NCI-H510A (cell line): ENCODE measurements at places on chromosomes 16 and 17.

DNA sequence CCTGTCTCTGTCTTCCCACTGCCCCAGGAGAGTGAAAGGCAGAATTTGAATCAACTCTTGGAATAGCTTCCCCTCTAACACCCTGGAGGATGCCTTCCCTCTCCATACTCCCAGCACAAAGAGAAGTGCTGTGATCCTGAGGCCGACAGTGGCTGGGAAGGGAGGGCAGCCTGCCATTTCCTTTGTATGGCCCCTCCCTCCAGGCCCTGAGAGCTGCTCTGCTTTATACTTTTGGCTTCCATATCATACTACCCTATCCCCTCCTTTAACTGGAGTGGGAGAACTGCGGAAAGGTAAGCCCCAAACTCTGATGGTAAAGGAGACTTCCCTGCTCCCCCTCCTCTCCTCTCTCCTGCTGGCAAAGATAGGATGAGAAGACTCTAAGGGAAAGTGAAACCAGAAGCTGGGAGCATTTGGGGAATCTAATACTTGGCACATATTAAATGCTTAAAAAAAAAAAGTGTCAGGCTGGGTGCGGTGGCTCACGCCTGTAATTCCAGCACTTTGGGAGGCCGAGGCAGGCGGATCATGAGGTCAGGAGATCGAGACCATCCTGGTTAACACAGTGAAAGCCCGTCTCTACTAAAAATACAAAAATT, 4.1 kb upstream of the MED24 start:
- DNase-seq, result no peak

- DNase-seq, result no peak
Observed at GRCh38 chr16:70495425-70496182, 27.8 kb downstream of the COG4 start.

GRCh38 chr17:80474231-80474960, 2.0 kb downstream of the NPTX1 start:
- DNase-seq, result peak; percentile 32

DNA sequence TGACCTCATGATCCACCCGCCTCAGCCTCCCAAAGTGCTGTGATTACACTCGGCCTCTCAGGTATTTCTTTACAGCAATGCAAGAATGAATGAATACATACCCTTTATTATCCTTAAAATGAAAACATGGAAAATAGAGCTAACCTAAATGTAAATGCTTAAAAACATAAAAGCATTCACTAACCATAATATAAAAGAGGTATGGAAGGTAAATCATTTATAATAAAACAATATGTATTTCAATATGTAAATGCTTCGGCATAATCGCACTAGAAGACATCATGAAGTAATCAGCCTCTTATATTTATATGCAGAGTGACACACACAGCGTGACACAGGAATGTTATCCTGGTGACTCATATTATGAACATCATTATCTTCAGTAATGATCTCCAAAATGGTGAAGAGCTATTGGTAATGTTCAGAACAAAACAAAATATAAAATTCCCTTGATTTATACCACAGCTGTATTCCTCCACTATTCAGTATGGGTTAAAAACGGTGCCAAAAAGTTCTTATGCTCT, 53.9 kb downstream of the AIPL1 start:
- DNase-seq, result no peak

- DNase-seq, result no peak
Observed at GRCh38 chr17:78358538-78359320, 1.1 kb downstream of the SOCS3 start.

DNA sequence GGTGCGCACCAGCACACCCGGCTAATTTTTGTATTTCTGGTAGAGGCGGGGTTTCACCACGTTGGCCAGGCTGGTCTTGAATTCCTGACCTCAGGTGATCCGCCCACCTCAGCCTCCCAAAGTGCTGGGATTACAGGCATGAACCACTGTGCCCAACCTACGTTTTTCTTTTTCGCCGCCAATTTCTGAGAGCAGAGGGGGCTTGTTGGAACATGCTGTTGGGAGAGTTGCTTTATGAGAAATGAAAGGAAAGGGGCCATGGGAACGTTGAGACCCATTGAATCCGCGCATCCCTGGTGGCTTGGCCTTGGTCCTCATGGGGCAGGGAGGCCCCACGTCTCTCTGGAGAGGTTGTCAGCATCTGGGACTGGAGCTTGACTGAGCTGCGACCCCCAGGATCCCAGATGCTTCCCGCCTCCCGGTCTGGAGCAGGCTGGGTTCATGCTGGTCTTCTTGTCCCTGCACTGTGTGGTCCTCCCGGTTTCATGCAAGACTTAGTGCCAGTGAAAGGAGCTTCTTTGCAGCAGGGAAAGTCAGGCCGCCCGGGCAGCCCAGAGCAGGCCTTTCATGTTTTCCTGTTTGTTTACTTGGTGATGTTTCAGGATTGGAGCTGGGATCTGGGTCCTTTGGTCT, 22.8 kb downstream of the CRISPLD2 start:
- peak; percentile 59 for DNase-seq

- DNase-seq, result no peak
Observed at GRCh38 chr17:19713901-19714361, 2.5 kb downstream of the SLC47A2 start.

- no peak for DNase-seq
Observed at GRCh38 chr17:78140169-78141051, 5.8 kb upstream of the C17orf99 start.

- DNase-seq, result no peak
Observed at GRCh38 chr17:17176341-17176740, 29.8 kb downstream of the PLD6 start.

GRCh38 chr17:39527220-39527813, 66.0 kb downstream of the CDK12 start:
- no peak for DNase-seq

DNA sequence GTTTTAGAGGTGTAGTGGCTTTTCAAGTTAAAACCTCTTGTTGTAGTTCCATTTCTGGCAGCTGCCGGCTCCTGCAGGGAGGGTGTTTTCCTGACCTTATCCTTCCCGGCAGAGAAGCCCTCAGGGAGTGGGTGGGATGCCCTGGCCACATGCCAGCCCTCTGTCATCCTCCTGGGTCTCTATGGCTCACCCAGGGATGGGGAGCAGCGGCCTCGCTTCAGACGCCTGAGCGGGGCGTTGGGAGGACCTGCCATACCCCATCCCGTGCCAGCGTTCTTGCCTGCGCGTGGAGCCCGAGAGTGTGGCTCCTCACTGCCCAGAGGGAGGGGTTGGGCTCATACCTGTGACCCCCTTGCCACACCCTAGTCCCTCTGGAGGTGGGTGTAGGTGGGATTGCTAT, 11.9 kb downstream of the KCNJ12 start:
- no peak for DNase-seq

DNA sequence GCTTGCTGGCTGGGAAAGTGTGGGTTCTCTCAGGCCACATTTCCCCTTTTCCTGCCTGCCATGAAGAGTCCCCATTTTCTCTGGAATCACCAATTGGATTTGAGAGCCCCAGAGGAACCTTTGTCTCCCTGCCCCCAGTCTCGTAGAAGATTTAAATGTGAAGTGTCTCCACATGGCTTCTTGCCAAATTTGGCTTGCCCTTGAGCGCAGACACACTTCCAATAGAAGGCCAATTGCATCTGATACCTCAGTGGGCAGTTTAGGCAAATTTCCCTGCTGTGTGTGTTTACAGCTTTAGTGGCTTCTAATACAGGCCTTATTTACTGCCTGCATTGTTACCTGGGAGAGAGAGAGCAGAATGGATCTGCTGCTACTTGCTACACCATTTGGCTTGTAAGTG, 29.7 kb downstream of the CDK5R1 start:
- DNase-seq, result peak; percentile 17

DNA sequence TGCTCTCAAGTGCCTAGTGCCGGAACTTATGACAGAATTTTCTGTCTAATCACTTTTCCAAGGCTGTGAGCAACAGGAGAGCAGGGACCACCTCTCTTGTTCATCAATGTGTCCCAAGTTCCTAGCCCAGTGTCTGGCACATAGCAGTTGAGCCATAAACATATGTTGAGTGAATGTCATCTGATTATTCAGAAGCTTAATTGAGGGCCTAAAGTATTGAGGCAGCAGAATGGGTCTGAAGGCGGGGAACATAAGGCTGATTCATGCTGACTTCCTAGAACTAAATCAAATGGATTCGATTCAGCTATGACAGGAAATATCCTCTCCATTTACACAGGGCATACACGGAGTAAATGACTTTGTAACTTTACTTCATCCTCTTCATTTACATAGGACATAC, 438.0 kb upstream of the ZFHX3 start:
- no peak for DNase-seq

- DNase-seq, result no peak
Observed at GRCh38 chr17:37284191-37284590, 91.6 kb upstream of the C17orf78 start.

GRCh38 chr16:11256661-11257130, 692 bp upstream of the SOCS1 start:
- peak; percentile 28 for DNase-seq

DNA sequence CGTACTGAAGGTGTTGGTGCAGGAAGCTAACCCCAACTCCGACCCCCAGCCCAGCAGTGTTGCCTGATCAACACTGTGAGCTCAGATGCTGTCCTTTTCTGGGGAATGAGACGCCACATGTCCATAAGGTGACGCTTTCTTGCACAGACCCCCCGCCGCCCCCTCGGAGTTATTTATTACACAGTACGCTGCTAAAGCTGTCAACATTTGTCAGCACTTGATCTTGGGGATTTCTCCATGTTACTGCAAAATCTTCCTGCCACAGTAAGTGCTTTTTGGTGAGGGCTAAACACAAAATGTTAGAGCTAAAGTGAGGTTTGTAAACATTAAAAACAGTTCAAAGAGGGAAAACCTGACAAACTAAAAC, 15.9 kb downstream of the CMTM3 start:
- no peak for DNase-seq

- no peak for DNase-seq
Observed at GRCh38 chr16:49834531-49835151, 21.3 kb downstream of the ZNF423 start.

- DNase-seq, result no peak
Observed at GRCh38 chr16:27318392-27319256, 4.8 kb downstream of the IL4R start.

- DNase-seq, result peak; percentile 44
Observed at GRCh38 chr17:66805567-66805966, 29.4 kb upstream of the CACNG5 start.

DNA sequence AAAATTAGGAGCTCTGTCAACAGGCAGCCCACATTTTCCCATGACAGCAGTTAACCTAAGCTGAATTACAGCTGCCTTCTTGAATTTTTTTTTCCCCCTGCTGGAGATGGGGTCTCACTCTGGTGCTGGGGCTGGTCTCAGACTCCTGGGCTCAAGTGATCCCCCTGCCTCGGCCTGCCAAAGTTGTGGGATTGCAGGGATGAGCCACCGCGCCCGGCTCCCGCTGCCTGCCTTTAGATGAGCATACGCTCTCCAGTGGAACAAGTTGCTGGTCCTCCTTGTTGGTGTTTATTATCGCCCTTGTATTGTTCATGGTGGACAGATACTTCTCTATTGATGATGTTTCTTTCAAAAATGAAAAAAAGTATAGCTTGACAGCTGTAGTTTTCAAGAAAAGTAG, 15.6 kb downstream of the PAFAH1B1 start:
- no peak for DNase-seq

- no peak for DNase-seq
Observed at GRCh38 chr16:77684181-77684526, 38.2 kb upstream of the NUDT7 start.

- no peak for DNase-seq
Observed at GRCh38 chr16:80580109-80580832, 39.5 kb downstream of the DYNLRB2 start.

GRCh38 chr17:80717720-80718083, 173.1 kb downstream of the RPTOR start:
- DNase-seq, result no peak

DNA sequence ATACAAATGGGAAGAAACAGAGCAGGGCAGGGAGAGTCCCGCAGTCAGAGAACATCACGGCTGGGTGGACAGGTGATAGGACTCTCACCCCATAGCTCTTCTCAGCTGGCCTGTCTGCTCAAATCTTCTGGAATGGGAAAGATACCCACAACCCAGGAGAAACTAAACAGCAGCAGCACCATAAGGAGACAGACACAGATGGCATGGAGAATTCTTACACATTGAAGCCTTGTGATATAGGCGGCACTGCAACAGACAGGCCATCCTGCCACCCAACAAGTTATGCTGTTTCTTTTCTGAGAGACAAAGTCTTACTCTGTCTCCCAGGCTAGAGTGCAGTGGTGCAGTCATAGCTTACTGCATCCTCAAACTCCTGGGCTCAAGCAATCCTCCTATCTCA, 8.6 kb upstream of the ANKRD40CL start:
- no peak for DNase-seq

DNA sequence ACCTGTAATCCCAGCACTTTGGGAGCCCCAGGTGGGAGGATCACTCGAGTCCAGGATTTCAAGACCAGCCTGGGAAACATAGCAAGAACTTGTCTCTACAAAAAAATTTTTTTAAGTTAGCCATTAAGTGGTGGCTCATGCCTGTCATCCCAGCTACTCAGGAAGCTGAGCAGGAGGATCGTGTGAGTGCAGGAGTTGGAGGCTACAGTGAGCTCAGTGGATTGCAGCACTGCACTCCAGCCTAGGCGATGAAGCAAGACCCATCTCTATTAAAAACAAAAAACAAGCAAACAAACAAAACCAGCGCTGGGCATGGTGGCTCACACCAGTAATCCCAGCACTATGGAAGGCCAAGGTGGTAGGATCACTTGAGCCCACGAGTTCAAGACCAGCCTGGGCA, 38.0 kb downstream of the HEATR3 start:
- no peak for DNase-seq

DNA sequence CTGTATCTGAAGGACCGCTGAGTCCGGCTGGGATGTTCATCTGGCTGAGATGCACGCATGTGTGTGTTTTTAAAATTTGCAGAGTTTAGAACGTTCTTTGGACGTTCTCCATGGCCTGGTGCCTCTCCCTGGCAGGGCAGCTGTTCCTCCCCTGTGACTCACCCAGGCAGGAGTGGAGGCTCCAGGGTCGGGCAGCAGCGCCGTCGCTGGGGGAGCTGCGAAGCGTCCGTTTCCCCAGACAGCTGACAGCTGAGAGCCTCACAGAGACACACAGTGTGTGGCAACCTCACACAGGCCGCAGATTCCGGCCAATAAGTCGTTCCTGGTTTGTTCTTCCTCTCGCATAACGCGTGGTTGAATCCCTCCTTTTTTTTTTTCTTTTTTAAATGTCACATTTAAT, 80.6 kb downstream of the OR1D5 start:
- peak; percentile 19 for DNase-seq

GRCh38 chr17:58084317-58084981, 1.2 kb downstream of the DYNLL2 start:
- peak; percentile 59 for DNase-seq

DNA sequence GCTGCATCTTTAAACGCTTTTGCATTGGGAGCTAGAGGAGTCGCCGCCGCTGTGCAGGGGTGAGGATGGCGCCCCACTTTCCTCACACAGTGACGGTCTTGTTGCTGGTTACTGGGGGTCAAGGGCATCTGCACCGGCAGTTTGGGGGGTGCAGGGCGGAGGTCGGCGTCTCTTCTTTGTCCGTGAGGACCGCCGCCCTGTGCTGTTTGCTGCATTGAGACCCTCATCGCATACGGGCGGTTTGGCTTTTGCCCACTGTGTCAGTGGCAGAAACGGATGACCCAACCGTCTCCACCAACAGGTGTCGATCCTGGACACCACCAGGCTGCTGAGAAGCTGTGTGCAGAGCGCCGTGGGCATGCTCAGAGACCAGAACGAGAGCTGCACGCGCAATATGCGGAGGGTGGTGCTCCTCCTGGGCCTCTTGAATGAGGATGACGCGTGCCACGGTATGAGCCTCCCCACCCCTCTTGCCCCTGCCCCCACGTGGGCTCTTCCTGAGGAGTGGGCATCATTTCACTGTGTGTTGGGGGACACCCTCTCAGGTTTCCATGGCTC, 61.2 kb upstream of the ENDOV start:
- no peak for DNase-seq
